ENCODE measurements at places on chromosomes 3 and 15.

DNA sequence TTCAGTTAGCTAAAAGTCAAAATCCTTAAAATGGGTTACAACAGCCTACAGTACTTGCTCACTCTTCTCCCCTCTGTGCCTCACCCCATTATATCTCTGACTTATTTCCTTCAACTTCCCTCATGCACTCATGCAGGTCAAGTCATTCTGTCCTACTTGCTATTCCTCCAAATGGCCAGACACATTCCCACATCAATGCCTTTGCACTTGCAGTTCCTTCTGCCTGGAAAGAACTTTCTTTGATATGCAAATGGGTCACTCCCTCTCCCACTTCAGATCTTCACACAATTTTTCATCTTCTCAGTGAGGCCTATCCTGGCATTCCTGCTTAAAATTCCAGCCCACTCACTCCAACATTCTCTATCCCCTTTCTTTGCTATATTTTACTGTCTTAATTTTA is 547.2 kb upstream of the TGFBR2 start:
- no peak for DNase-seq

DNA sequence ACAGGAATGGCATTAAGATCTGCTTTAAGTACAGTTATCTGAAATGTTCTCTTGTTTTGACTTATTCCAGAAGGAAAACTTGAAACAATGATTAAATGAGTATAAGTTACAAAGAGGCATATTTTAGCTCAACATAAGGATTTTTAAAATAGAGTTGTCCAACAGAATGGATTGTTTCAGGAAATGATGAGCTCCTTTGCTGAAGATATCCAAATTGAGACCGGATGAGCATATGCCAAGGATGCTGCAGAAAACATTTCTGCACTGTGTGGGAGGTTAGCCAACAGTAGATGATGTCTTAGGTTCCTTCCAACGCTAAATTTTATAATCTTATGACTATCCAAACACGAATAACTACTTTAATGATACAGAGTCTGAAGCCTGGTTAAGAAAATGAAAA is 226.5 kb upstream of the NANOGP8 start:
- no peak for DNase-seq

- DNase-seq: peak; percentile 93
Measured at GRCh38 chr15:39345176-39345575, 235.7 kb upstream of the THBS1 start.

DNA sequence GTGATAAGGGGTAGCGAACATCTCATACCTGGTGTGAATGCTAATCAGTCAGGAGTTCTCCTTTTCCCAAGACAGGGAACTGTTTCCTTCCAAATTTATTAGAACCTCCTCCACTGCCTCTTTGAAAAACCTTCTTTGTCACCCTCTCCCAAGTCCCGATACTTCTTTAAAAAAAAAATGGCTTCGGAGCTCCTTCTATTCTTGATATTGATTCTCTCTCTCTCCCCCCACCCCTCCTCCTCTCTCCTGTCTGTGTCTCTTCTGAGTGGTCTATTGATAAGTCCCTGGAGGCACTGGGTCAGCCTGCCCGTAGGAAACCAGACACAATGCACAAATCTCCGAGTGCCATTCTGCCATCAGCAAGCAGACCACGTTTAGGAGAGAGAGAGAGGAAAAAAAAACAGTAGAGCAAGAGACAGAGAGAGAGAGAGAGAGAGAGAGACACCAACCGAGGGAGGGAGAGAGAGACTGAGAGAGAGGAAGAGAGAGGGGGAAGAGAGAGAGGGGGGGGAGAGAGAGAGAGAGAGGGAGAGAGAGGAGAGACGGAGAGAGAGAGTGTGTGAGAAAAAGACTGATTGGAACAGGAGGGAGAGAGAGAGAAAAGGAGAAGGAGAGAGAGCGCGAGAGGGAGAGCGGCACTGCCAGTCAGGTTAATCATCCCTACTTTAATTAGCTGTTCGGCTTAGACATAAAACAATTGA is 160.9 kb downstream of the TIGIT start:
- DNase-seq: no peak

DNA sequence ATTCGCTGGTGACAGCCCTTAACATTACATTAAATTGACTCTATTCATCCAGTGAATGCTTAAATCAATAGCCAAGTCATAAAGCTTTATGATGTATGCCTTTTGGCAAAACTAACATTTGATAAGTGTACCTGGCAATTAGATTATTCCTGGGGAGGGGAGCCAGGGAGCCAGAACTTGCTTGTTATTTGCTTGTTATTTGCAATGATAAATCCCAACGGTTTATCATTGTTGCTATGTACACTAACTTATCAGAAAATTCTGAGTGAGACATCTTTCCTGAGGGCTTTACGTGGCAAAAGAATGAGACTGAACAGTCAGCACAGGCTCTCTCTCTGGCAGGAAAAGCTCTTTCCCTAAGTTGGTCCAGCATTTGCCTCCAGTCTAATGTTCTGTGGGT is 35.8 kb upstream of the FBN1 start:
- DNase-seq: no peak

DNA sequence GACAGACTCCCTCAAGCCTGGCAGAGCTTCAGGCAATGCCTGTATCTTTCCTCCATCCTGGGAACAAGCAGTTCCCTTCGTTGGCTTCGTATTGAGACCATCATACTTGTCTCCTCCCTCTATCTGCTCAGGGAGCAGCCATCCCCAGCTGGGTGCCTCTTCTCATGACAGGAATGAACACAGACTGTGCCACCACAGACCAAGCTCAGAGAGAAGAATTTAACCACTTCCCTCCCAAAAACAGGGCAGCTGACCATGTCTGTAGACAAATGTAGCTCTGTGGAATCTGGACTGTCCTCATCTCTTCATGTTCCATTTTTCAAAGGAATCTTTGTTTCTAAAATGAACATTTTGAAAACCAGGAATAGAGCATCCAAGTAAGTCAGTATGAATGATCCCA is 245.4 kb downstream of the ERC2 start:
- DNase-seq: no peak

GRCh38 chr3:128607710-128608048 is 42.9 kb downstream of the RPN1 start:
- DNase-seq: no peak

- no peak for DNase-seq
Measured at GRCh38 chr3:122612696-122613095, 35.2 kb downstream of the PARP15 start.

DNA sequence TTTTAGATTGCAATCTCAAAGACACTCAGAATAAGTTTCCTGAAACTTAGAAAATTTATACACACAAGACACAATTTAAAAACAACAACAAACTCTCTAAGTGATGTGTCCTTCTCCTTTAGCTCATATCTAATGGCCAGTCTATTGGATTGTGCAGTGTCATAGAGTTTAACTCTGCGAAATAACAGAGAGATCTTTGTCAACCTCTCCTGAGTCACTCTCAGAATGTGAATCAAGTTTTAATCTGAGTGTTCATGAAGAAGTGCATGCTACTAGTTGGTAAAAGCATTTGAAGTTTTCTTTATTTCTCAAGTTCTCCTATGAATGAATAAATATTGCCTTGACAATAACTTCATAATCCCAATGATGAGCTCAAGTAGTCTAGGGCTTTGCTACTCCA is 284.5 kb upstream of the DNAJC19 start:
- DNase-seq: no peak

GRCh38 chr3:192188218-192188835 is 539.0 kb downstream of the FGF12 start:
- peak; percentile 9 for DNase-seq

- no peak for DNase-seq
Measured at GRCh38 chr3:59508273-59508672, 458.4 kb upstream of the CFAP20DC start.

GRCh38 chr3:46619845-46620778 is 7.8 kb downstream of the FAM240A start:
- no peak for DNase-seq

DNA sequence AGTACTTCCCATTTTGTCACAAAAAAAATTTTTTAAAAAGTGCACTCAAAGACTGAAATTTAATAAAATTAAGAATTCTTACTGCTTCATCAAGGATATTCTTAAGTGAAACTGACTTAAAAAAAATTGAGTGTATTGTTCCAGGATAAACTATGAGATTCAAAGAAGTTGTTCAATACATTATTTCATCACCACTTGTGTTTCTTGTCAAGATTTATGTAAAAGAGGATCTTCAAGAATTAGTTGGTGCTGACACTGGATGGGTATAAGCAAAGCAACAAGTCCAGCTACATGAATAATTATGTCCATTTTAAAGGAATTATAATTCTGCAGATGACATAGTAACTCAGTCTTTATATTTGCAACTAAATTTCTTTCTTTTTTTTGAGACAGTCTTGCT is 4.3 kb upstream of the AP4E1 start:
- DNase-seq: no peak

DNA sequence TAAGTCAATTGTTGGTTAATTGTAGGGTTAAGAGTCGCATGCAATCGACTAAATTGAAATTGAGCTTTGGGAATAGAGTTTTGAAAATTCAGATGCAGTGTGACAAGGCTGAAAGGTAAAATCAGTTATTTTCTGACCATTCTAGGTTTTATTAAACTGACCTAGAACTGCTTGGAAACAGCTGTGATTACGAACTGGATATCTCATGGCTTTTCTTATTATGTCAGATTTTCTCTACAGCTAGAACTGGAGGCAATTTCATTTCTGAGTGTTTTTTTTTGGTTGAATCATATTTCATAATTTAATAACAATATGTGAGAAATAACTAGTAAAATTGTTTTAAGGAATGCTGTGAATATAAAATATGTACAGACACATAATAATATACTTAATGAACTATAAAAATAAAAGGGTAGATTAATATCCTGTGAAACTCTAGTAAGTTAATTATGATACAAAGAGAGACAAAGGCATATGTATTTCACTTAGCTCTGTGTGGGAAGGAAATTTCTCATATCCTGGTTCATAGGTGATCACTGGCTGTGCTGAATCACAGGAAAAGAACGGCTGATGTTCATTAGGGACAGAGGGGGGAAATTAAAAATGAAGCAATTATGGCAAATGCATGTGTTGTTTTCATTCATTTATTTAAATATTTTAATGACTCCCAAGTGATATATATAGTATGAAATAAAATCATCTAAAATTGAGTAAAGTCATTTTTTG is 403.2 kb downstream of the ZIC1 start:
- DNase-seq: no peak

DNA sequence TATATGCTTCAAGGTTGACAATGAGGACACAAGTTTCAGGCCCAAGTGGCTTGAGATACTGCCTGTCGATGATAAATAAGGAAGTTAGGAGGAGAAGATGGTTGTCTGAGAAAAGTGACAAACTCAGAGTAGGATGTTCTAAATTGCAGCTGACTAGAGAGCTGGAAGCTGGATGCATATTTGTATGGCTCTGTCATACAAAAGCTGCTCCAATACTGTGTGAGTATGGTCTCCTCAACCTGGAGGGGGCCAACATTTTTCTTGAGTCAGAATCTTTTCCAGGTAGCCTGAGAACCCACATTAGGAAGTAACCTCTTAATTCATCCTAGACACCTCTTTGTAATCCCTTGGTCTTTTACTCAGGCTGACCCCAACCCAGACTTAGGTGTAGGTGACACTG is 28.4 kb upstream of the TPRG1 start:
- no peak for DNase-seq

DNA sequence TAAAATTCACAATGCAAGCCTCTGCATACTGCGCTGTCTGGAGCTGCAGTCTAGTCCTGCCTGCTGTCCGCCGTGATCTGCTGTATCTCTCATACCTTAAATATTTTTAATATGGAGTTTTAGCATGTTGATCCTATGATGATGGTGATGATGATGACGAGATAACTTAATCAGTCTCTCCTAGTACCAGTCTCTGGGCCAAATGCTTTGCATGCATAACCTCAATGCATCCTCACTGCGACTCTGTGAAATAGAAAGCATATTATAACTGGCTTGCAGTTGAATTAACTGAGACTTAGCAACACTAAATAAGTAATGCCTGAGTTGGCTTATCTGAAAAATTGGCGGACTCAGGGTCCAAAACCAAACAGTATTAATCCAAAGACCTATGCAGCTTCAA is 38.4 kb upstream of the BCHE start:
- no peak for DNase-seq

DNA sequence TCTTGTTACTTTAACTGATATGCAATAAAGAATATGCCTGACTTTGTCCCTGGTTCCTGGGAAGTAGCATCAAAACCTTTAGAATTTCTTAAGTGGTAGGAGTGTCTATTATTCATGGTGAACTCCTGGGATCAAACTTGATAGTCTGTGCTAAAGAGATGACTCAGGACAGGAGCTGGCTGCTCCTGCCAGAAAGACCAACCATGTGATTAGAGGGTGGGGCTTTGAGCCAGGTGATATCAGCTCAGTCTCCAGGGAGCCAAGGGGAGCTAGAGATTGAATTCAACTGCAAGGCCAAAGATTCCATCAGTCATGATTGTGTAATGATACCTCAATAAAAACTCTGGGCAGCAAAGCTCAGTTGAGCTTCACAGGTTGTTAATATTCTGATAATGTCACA is 20.6 kb upstream of the TMC3 start:
- no peak for DNase-seq

GRCh38 chr15:86505951-86506350 is 426.3 kb downstream of the AGBL1 start:
- DNase-seq: no peak

- no peak for DNase-seq
Measured at GRCh38 chr3:111592936-111593335, 2.2 kb downstream of the ZBED2 start.

DNA sequence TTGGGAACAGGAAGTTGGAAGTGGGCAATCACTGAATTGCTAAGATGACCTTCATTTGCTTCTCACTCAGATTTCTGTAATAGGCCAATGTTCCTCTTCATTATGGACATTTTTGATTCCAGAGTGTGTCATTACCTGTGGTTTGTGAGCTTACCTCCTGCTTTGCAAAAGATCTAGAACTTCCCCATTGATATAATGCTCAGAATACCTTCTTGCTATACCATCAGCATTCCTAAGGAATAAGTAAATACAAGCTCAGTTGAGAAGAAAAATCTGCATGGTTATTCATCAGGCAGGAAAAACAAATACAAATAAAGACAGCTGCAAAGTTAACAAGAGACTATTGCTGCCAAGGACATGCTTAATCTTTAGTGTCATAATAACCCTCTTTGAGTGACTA is 5.6 kb upstream of the RPL14 start:
- no peak for DNase-seq

- no peak for DNase-seq
Measured at GRCh38 chr3:54861248-54862067, 66.4 kb downstream of the LRTM1 start.

- DNase-seq: no peak
Measured at GRCh38 chr3:177538048-177538749, 340.9 kb upstream of the TBL1XR1 start.

DNA sequence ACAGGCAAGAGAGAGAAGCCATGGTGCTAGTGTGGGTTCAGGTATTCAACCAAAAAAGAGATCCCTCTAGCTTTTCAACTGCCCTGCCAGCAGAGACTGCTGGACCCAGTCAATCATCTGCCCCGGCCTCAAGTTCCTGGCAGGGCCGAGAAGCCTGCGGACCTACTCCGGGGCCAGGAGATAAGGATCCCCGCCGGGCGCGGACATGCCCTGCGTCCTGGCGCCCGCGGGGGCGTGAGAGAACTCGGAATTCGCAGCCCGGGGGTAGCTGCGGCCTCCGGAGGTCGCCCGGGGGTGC is 821 bp upstream of the MAGI1 start:
- no peak for DNase-seq

Measured in fibroblast of skin of left quadriceps (primary cell).